CD8-positive, alpha-beta T cell (primary cell): ENCODE measurements at places on chromosomes 5 and 9.

- DNase-seq, result no peak
These were observed 81.8 kb downstream of the FBXO38 start for GRCh38 chr5:148465381-148466235.

- no peak for DNase-seq
These were observed 1.5 kb upstream of the CFAP77 start for GRCh38 chr9:132408521-132408920.

- DNase-seq, result no peak
These were observed 10.2 kb downstream of the ZNF169 start for GRCh38 chr9:94269264-94269663.

- DNase-seq, result no peak
These were observed 23.7 kb upstream of the FAM120A start for GRCh38 chr9:93427655-93428379.

GRCh38 chr5:100898504-100899346 is 4.4 kb downstream of the ST8SIA4 start:
- DNase-seq, result no peak

GRCh38 chr9:32454280-32454679 is 69.8 kb downstream of the ACO1 start:
- DNase-seq, result no peak

- no peak for DNase-seq
These were observed 934.3 kb upstream of the CDH10 start for GRCh38 chr5:25579111-25579510.

DNA sequence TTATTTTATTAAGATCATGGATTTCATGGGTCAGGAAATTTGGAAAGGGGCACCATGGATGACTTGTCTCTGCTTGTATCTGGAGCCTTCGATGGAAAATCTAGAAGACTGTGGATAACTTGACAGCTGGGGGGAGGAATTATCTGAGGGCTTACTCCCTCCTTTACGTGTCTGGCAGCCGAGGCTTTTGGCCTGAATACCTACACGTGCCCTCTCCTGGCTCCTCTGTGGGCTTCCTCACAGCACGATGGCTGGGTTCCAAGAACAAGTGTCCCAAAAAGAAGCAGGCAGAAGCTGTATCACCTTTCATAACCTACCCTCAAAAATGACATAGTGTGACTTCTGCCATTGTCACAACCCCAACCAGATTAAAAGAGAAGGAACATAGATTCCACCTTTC is 228.9 kb downstream of the GRIA1 start:
- DNase-seq, result no peak

DNA sequence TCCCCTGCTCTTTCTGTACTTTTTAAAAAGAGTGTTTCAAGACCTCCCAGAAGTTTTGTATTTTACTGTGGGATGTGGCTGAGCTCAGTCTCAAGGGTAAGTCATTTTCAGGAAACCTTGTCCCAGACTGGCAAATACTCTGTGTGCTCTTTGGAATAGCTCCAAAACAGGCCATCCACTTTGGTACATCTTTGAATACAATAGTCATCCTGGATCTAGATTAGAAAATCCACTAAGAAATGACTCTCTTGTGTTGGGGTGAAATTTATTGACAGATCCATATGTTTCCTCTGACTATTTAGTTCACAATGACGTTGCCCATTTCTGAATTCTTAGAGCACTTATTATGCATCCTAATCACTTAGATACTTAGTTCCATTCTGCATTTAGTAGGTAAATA is 95.2 kb downstream of the PLCXD3 start:
- no peak for DNase-seq

DNA sequence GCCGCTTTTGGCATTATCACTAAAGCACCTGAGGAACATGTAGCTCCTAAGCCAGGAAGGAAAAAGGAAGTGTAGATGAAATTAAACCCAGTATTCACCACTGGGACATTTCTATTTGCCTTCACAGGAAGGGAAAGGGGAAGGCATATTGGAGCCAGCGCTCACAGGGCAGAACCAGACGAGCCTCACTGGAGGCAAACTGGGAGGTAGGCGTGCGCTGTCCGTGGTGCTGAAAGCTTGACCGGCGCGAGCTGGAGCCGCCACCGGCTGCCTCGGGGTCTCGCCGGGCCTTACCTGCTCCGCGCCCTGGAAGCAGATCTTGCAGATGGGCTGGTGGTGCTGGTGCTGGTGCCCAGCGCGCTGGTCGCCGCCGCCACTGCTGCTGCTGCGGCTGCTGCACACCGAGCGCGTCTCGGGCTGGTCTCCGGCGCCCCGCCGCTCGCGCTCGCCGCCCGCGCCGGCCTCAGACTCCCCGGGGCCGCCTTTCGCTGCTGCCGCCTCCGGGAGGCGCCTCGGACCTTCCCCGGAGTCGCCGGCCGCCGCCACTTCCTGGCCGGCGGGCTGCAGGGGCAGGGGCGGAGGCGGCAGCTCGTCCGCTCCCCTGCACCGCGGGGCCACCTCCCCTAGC is 732 bp downstream of the MARCHF11 start:
- no peak for DNase-seq

GRCh38 chr5:38426490-38426889 is 130.0 kb downstream of the LIFR start:
- no peak for DNase-seq

- DNase-seq, result no peak
These were observed 29.0 kb downstream of the PDE6A start for GRCh38 chr5:149915392-149916260.

DNA sequence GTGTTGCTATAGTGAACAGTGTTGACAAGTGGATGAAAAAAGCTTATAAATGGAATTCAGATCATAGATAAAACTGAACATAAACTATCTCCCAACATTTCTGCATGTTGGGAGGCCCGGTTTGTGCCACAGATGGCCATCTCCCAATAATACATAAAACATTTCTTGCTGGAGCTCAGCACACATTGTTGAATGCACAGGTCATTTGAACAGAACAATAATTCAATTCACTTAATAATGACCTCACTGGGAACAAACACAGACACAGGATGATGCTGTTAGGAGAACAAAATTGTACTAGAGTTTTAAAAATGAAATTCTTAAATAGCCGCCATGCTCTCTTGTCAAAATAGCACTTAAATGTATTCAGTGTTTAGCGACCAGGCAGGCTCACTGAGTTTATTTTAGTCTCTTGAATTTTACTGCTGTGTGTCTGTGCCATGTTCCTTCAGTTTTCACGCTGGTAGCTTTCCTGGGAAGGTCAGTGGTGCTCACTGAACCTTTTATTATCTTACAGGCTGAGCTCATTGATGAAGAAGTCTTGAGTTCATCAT is 85.0 kb upstream of the SSBP2 start:
- no peak for DNase-seq

GRCh38 chr9:91163773-91164471 is 197.8 kb downstream of the AUH start:
- no peak for DNase-seq

DNA sequence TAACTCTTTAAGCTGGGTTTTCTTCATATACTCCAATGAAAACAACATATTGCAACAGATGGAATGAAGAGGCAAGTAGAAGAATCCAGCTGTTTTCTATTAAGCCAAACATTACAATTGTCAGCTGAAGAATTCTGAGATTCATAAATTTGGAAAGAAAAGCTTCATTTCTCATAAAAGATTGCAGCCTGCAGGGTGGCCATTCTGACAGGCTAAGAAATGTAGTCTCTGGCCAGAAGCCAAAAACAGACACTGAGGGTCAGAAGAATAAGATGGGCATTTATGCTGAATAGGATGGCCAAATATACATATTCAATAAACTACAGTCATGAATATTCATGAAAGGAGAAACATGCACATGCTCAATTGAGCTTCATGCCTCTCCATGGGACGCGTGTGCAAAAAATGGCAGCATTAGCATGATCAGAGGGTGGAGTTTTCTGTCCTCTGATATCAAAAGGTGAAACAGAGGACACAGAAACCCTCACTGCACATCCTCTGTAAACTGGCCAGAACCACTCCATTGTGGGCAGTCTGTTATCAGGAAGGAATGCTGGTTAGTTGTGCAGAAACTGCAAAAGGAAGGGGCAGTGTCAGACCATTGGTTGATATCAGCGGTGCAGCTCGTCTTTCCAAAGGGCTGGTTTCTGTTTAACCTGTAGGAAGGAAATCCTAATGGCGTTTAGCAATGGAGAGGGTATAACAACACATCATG is 50.2 kb downstream of the FXN start:
- DNase-seq, result no peak

DNA sequence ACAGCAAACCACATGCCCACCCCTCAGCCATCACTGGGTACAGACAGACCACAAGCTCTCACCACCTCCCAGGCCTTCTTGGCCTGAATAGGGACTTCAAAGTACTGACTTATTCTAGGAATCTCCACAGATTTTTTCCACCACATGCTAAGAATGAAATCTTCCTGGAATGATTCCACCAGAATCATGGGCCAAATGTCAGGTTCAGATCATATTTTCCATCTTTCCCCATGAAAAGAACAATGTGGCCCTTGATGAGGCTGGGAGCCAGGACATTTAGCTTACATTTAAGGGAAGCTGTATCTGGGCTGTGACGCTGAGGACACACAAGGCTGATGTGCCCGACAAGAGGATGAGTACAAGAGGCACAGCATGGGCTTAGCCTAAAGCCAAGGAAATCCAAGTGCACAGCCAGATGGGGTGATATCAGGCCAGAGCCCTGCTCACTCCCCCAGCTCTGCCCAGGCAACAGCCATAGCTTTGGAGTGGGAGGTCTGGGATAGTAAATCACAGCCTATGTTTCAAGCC is 28.1 kb downstream of the ACSL6 start:
- no peak for DNase-seq

DNA sequence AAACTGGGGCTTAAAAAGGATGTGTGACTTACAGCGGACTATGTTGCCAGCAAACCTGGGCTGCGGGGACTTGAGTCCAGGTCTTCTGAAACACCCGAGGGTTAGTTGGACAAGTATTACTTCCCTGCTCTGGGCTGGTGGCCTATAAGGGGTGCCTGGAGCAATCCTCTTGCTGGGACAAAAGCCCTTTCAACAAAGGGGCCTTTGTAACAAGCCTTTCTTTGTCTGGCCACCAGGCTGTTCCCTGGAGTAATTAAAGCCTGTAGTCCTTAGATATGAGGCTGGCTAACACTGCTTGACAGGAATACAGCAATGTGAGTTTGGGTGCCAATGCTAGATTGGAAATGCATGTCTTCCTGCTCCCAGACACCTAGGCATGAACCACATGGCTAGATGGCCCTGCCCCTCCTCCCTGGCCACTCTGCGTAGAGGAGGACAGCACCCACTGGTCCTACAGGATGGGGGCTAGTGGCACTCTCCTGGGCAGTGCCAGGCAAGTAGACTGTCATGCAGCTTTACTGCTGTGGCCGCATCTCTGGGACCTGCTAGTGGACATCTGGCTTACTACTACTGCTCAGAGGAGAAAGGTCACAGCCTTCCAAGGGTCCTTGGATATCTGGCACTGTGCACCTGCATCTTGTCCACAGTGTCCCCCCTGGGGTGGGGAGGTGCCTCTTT is 343.1 kb downstream of the ZSWIM6 start:
- no peak for DNase-seq

- DNase-seq, result no peak
These were observed 5.5 kb upstream of the SLC46A2 start for GRCh38 chr9:112896131-112896530.

DNA sequence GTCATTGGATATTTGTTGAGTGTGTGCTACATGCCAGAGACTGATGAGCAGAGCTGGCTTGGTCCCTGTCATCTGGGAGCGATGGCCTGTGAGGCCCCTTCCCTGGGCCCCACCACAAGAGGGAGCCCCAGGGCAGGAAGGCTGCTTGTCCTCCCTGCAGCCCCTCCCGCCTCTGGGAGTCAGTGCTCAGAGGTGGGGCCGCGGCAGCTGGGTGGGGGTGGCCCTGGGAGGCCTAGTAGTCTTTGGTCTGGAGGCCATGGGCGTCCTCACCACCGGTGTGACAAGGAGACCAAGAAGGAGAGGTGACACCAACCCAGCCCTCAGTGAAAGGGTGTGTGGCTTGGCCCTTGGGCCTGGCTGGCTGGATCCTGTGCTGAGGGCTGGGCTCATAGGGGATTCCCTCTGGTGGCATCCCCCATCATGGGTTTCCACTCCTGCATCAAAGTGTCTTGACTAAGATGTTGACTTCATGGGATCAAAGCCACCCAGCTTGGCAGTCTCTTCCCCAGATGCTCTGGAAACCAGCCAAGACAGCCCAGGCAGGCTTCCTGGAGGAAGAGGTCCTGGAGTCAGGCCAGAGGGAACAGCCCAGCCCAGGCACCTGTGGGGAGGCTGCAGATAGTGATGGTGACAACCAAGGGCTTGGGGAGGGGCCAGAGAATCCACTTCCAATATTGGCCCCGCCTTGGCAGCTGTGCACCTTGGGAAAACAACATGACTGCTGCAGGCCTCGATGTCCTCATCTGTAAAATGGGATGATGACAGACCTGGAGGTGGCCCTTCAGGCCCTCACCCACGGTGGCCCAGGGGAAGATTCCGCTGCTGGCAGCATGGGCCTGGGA is 166.7 kb downstream of the GAPVD1 start:
- DNase-seq, result no peak

DNA sequence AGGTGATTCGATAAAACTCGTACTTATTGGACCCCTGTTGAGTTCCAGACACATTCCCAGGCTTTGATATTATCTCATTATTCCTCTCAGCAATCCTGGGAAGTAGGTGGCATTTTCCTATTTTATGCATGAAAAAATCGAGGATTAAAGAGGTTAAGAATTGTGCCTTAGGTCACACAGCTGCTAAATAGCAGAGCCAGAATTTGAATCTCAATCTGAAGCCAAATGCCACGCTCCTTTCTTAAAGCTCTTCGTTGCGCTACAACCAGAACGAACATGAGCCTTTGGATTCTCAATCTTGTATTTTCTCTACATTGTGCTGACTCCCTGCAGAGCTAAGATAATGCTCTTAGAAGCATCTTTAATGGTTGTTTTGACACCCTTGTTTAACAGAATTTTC is 527.8 kb upstream of the TLE4 start:
- DNase-seq, result no peak

DNA sequence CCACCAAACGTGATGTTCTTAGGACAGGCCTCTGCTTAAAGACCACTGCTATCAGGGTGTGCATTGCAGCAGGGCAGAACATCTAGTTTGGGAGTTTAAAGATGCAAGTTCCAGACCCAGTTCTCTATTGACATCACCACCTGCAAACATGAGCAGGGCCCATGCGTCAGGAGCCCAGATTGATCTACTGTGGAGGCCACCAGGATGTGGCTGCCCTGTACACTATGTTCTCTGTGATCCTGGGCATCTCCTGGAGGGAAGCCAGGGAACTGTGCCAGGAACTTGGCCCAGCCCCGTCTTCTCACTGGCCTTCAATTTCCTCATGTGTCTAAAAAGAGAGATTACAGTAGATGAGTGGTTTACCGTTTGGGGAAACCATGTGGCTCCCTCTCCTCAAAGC is 87.1 kb downstream of the PDE6A start:
- no peak for DNase-seq
